ENCODE measurements at places on chromosomes 12 and 14.

GRCh38 chr14:64879635-64880220 lies at the start of gene SPTB:
TSS of gene SPTB (minus strand) at chr14:64879907. CDS start at chr14:64823094, 56,813 bp downstream.
- DNase-seq: peak; percentile 61

GRCh38 chr12:54175200-54175963 lies 13.4 kb downstream of the SMUG1 start:
- DNase-seq: no peak

DNA sequence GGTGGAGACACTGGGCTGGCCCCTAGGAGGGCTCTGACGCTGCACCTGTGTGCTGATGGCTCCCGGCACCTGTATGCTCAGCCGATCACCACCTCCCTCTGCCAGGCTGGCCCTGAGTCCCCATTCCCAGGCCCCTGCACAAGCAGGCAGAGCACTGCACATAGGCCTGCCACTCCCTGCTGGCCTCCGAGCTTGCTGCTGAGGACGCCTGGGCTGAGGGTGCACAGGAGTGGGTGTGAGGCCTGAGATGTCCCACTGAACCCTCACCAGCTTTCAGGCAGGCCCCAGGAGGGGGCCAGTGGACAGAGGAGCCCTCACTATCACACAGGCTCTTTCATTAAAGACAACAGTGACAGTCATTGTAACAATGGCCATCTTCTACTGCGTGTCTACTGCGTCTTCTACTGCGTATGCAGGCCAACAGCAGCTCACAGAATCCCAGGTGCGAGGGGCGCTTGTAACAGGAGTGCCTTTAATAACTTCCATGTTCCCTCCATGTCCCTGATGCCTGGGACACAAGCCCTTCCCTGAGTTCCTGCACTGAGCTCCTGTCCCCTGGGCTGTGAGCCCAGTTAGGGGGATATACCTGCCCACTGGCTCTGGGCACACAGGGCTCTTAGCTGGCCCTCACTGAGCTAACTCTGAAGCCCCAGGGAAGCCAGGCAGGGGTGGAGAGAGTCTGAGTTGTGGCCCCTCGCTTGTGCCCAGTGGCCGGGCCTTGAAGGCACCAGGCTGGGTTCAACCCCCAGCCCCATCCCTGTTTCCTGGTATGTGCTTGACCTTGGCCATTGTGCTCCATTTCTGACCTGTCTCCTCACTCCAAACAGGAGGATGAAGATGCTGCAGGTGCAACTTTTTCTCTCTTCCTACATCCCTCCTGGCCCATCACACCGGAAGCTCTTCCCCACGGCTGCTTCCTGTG lies 71.3 kb downstream of the PRIMA1 start:
- DNase-seq: no peak

DNA sequence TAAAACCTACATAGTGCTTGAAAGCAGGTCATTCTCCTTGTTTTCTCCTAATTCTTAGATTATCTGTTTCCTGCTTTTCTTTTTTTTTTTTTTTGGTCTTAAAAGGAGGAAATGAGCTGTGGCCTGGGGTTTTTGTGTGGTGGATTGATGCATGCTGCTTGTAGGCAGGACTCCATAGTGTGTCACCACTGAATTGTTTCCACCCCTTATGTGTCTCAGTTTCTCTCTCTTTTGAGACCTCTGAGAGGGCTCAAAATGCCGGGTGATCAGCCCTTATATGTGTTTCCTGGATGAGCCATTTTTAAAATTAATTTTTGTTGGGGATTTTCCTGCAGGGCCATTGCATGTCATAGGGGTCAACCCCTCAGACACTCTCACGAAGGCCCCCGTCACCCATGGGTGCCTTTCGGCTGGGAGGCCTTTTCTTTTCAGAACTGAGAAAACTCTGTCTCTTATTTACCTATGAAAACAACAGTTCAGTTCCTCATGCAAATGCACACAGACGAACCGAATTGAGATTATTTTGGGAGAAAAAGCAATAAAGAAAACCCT lies 32.0 kb upstream of the LRRK2 start:
- no peak for DNase-seq

GRCh38 chr12:124771462-124772288 lies 92.0 kb downstream of the SCARB1 start:
- DNase-seq: peak; percentile 58

- DNase-seq: no peak
These were observed 190.7 kb downstream of the MON2 start for GRCh38 chr12:62657363-62657632.

GRCh38 chr12:14253496-14253895 lies 112.0 kb upstream of the ATF7IP start:
- DNase-seq: no peak
